ENCODE measurements at places on chromosomes 11 and 22.

DNA sequence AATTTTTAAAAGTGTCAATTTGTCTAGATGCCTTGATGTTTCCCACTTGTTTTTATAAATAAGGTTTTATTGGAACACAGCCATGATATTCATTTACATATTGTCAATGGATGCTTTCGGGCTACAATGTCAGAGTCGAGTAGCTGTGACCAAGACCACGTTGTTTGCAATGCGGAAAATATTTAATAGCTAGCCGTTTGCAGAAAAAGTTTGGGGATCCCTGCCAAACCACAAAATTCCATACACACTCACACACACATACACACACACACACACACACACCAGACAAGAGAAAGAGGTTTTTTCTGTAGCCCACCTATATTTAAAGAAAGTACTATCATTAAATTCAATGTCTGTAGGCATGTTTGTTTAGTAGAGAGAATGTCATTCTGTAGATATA, 58.3 kb downstream of the TYR start:
- peak; percentile 3 for DNase-seq

GRCh38 chr22:35555946-35556547, 15.4 kb downstream of the RASD2 start:
- DNase-seq: no peak

DNA sequence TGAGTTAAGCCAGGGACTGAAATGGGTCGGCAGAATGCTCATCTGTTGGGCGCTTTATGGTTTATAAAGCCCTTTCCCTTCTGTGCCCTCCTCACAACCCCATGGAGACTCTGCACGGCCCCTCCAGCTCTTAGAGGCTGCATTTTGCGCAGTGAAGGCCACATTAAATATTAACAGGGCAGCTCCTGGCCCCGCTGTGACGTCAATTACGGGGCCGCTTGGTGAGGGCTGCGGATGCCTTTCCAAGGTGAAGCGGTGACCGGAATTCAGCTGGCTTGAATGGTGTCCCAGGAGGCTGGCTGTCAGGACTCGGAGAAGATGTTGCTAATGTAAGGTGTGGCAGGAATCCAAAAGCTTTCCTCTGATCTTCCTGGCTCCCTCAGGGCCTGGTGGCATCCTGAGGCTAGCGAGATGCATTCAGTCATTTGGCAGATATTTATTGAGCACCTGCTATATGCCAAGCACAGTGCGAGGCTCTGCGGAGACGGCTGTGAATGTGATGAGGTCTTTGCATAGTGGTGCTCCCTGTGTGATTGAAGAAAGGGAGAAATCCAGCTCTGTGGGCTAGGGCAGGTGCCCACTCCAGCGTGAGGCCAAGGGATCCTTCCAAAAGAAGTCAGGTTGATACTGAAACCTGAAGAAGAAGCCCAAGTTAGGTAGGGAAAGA, 10.4 kb upstream of the YWHAH start:
- no peak for DNase-seq

DNA sequence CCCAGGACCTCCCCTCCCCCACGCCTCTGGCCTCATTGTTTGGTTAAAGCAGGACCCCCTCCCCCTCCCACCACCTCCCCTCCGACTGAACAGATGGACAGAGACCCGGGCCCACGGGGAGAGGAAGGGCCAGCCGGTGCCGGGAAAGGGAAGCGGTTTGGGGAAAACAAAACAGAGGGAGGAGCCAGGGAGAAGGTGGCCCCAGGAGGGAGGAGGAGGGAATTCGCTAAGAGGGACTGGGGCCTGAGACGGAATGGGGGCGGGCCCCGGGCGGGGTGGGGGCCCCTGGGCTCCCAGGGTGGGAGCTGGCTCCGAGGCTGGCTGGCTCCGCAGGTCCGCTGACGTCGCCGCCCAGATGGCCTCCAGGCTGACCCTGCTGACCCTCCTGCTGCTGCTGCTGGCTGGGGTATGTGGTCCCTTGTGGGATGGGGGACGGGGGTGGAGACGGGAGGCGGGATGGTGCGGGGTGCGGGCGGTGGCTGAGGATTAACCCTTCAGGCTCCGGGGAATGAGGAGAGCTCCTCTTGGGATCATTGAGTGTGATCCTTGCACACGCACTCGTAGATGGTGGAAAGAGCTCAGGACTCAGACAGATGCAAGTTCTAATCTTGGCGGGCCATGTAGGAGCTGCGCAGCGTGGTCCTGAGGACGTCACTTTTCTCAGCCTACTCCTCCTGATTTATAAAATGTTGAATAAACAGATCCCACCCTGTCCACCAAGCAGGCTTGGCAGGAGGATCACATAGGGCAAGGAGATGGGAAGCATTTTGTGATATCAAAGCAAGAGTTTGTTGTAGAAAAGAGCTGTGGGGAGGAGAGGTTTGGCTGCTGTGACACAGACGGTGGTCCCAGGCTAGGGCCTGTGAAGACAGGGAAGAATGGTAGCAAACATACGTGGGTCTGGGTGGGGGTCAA, 688 bp downstream of the SERPING1 start:
- DNase-seq: peak; percentile 54

DNA sequence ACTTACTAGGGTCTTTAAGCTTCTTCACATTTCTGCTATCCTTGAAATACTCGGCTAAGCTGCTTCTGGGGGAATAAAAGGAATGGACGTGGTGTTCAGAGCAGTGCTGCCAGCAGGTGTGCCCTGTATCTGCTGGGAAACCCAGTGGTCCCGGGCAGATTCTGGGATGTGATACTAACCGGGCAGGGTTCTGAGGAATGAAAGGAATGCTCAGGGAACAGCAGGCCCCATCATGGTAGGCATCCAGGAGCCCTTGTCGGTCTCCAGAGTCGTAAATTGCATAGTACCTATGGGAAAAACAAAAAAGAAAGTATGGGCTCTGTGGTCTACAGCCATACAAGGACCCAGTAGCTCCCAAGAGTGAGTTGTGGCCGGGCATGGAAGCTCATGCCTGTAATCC, 4.5 kb upstream of the TMEM223 start:
- DNase-seq: no peak

- DNase-seq: no peak
Measured at GRCh38 chr22:25694196-25694907, 47.6 kb upstream of the MYO18B start.

DNA sequence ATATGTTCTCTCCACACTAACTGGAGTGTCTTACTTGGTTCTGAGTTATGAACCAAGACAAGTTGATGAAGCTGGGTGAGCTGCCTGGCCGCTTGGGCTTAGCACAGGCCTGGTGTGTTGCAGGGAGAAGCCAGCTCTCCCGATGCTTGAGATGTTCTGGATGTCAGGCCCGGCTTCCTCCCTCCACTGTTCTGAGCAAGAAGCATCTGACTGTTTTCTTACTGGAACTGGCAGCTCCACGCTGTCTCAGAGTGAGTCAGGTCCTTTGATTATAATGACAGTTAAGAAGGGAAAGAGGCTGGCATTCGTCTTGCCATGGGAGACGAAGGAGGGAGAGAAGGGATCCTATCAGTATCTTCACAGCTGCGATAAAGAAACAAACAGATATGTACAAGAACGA, 46.5 kb upstream of the CRTAM start:
- no peak for DNase-seq

- DNase-seq: no peak
Measured at GRCh38 chr22:30874431-30875370, 93.9 kb downstream of the MORC2 start.

DNA sequence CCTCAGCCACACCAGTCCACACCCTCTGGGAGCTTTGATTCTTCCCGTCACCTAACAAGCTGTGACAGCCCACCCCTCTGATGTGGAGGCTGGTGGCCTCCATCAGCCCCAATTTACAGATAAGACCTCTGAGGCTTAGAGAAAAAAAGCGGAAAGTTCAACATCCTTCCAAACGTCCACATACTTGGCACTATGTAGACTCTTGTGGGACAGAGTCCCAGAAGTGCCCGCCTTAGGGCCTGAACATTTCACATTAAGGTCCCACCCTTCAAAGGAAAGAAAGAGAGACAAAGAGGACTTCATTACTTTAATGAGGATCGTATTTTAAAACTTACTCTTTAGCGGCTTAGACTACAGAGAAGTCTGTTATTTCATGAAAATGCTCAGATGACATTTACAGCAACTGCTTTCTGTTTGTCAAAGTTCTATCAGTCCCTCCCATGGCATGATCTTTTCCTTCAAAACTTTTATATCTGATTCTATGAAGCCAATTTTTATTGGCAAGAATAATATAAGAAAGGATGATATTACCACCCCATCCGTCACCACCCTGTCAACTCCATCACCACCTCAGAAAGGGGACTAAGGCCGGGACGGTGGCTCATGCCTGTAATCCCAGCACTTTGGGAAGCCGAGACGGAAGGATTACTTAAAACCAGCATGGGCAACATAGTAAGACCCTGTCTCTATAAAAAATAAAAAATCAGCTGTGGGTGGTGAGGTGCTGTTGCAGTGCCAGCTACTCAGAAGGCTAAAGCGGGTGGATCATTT, 15.7 kb upstream of the SCGB1A1 start:
- no peak for DNase-seq

GRCh38 chr11:131373095-131373725, 2.8 kb downstream of the NTM start:
- no peak for DNase-seq

- DNase-seq: no peak
Measured at GRCh38 chr11:72604256-72604655, 70.0 kb downstream of the PDE2A start.

DNA sequence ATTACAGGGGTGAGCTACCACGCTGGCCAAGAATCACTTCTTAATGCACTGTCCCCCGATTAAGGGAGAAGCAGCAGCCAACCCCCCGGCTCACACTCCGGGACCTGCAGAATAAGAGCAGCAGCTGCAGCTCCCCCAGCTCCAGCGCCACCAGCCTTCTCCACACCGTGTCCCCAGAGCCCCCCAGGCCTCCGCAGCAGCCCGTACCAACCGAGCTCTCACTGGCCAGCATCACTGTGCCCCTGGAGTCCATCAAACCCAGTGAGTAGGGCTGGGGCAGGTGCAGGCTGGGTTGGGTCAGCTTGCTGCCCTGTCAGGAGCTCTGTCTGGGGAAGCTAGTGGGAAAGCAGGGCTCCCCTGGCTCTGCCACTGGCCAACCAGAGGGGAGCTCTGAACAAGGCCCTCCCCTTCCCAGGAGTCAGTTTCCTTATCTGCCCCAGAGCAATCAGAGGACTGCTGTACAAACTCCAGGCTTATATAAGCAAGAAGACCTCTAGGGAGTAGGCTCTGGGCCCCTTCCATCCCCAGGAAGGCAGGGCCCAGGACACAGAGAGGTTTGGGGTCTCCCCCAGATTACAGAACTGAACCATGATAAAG, 8.5 kb upstream of the SH3BP1 start:
- DNase-seq: no peak

- no peak for DNase-seq
Measured at GRCh38 chr22:45929649-45930048, 47.3 kb downstream of the WNT7B start.

DNA sequence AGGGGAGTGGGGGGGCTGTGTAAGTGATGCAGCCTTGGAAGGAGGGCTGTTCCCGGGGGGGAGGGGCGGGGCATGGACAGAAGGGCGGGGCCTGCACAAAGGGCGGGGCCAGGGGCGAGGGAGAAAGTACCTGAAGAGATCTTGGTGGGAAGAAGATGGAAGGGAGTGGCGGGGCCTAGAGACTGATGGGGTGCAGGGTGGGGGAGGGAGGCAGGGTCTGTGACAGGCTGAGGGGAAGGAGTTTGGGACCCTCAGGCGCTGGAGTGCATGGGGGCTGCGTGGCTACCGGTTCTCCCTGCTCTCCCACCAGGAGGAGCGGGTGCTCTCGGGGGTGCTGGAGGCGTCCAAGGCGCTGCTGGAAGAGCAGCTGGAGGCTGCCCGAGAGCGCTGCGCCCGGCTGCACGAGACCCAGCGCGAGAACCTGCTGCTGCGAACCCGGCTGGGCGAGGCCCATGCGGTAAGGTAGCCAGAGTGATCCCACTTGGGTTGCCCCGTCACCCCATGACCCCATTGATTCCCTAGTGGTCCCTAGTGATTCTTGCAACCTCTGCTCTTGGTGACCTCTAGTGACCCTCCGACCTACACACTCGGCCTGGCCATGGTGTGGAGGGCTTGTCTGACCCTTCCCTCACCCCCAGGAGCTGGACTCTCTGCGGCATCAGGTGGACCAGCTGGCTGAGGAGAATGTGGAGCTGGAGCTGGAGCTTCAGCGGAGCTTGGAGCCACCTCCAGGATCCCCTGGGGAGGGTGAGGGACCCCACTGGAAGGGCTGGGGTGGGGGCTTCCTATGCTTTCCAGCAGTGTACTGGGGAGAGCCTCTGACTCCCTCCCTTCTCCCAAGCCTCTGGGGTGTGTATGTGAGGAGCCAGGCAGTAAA, 3.1 kb downstream of the CCDC88B start:
- DNase-seq: no peak

DNA sequence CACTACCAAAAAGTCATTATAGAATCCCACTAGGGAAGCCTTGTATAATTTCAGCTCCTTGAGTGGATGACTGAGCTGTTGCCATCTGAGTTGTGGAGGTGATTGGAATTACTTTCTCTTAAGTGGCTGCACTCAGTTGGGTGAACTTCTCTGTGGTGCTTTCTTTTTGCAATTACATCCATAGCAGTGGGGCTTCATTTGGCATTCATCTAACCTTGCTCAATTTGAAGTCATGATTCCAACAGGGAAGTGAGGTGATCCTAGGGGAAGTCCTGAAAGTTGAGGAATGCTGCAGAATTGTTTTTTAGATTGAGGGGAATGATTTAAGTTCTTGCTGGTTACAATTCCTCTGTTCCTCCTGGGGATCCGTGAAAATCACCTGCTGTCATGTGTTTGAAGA, 39.6 kb downstream of the ARHGAP42 start:
- DNase-seq: no peak

GRCh38 chr11:101706541-101706940, 122.7 kb upstream of the TRPC6 start:
- peak; percentile 54 for DNase-seq

DNA sequence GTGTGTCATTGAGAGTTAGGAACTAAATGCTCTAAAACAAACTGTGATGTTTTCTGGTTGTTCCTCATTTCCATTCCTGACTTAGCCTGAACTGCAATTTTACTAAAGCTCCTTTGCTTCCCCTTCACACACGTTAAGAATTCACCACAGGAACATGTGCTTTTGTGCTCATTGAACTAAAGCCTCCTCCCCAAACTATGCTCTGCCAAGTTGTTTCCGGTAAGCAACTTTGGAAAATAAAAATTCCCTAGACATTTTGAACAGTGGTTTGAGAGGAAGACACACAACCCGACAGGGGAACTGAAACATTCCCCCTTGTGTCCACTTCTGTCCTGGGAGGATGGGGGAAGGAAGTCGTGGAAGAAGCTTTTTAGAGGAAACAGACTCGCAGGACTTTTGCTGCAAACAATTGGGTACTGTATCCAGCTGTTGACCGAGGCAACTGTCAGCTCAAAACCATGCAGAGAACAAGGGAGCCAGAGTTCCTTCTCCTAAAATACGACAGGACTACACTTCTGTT, 66.9 kb downstream of the GAB2 start:
- peak; percentile 47 for DNase-seq

DNA sequence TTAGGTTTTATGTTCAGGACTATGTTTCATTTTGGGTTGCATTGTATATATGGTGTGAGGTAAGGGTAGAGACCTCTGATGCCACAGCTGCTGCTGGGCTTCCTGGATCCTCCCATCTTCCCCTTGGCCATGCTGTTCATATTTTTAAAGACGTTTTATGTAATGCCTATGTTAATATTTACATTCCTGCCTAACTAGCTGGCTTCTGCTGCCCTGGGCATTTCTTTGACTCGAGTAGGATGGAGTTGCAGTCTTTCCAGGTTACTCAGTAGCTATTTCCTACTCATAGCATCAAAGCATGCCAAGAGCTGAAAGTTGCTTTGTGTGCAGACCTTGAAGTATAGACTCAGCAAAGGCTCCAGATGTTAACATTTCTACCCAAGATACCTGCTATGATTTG, 220.5 kb upstream of the CADM1 start:
- DNase-seq: peak; percentile 63
